ENCODE measurements at places on chromosomes 12 and 14.

GRCh38 chr12:123720141-123720814, 8.1 kb downstream of the ATP6V0A2 start:
- DNase-seq = no peak

GRCh38 chr12:51677284-51677968, 86.4 kb downstream of the SCN8A start:
- no peak for DNase-seq

DNA sequence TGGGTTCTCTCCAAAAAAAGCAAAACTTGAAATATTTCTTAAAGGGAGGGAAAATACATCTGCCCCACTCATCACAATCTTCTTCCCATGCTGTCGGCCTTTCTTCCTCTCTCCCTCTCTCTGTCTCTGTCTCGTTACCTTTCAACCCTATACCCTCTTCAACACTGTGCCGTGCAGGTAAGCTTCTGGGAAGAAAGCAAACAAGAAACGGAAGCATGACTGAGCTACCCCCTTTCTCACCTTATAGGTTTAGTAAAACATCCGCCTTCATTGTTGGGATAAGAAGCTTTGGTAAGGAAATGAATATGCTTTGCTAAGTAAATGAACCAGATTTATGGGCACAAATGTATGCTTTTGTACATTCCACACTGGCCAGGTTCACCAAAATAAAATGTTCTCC, 63.0 kb downstream of the TMEM30B start:
- no peak for DNase-seq

DNA sequence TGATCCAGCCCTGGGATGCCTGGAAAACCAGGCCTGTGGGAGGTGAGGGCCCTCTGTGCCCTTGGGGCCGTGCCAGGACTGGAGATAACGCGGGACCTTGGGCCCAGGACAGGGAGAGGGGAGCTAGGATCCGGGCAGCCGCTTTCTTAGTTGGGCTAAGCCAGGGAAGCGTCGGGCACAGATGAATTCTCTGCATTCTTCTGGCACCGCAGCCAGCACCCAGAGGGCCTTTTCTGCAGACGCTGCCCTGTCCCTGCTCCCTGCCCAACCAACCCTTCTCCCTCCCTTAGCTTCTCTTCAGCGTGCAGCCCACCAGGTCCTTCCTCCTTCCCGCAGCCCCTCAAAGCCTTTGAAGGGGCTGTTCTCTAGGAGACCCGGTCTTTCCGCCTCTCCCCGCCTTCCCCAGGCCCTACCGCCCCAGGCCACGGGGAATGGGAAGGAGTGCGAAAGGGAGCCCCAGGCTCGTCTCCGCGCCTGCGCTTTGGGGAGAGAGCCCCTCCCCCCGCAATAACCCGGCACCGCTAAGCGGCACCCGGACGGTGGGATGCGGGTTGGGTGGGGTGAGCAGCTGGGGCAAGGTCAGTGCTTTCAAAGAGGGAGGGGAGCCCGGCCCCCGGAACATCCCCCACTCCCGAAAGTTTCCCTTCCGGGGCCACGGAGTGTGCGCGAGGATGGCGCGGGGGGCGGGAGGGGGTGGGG, 663 bp downstream of the NCKAP5L start:
- DNase-seq = no peak

DNA sequence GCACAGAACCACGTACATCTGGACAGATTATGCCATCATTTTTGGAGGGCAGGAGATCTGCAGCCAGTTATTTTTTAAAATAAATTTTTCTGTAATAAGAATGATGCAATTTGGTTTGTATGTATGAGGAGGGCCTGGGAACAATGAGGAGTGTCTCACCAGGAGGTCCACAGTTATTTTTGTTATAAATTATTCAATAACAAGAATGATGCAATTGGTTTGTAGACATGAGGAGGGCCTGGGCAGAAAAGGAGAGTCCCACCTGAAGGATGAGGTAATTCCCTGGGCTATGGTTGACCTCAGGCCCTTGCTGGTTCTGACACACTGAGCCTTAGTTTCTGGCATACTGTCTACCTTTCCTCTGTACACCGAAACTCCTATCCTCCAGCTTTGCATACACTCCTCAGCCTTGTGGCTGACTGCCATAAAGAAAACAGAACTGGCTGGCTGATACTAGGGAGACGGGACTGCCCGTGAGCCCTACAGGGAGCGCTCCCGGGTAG, 9.0 kb upstream of the DCD start:
- no peak for DNase-seq

DNA sequence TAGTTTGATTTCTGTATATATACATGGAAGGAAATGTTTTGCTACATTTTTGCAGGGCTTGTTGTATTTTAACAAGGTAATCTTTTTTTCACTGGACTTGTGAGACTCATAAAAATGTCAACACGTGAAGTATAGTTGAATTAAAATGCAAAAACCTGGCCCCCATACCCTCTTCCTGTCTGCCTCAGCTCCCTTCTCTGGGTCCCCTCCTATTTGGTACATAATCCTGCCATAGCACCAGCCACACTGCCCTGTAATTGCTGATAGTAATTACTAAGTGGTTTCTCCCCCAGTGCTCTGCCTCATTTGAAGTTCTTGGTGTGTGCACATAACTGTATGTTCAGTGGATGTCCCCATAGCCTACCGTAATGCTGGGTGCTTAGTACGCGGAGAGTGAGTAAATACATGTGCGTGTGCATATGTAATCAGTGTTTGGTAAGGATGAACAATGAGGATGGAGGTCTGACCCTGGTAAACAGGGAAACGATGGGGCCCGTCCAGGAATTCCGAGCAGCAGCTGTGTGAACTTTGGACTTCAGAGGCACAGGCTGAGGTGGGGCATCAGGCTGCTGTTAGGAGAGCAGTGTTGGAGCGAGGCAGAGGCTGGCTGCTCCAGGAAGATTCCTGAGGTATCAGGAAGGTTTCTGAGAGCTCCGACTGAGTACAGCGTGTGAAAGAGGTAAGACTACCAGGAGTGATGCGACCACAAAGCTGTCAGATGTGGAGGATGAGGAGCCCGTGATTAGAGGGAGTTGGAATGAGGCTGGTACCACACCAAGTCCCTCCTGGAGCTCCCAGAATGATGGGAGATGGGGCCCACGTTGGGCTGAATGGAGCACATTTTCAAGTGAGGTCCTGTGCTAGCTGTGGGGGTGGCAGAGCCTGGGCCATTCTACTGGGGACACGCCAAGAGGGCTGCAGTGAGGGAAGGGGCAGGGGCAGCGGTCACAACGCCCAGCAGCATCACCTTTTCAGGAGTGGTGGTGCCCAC, 106.8 kb downstream of the PELI2 start:
- no peak for DNase-seq

DNA sequence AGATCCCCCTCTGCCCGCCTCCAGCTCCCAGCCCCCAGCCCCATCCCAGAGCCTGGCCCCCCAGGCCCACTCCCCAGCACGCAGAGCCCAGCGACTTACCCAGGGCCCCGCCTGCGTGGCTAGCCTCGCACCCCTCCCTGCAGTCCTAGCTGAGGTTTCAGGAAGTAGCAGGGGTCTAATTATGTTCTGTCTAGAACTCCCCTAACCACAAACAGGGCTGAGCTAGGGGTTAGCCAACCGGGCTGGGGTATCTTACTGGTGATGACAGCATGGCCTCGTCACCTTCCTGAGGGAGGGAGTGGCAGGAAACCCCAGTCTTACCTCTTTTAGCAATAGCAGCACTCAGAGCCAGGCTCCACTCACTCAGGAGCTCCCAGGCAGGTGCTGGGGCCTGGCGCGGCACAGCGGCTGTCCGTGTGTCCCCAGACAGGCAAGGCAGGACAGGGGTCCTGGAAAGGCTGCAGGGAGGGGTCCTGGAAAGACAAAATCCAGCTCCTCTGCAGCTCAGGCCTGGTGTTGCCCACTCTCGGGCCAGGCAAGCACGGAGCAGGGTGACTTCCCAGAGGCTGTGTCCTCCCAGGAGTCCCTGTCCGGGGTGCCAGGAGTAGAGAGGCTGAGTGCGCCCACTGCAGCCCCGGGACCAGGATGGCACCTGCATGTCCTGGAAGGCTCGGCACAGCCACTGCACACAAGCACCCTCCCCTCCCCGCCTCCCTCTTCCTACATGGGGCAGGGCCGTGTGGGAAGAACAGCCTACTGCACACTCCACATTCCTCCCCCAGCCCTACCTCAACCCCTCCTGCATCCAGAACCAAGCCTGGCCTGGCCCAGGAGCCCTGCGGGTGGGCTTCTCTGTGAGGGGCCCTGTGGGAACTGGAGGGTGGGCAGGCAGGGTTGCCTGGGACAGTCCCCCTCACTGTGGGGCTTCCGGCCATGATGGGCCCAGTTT, at the start of gene GPR132:
Gene GPR132, minus strand, starts transcription at position 151 of the 949 bp plus-strand sequence. CDS start 10,010 bp downstream, outside the sequence.
- DNase-seq = no peak

DNA sequence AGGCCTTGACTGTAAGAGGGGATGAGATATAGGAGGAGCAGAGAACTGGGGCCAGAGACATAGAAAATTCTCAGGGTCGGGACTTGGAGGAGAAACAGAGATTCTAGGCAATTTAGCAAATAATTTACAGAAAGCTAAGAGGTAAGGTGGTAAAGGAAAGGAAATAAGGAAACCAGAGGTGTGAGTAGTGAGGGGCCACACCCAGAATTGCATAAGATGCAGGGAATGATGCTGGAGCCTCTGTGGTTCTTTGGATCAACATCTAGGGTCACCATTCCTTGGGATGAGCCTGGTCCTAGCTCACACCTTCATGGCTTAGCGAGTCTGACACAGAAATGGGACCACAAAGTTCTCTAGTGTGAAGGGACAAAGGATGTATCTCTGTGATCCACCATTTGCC, 949 bp upstream of the SDR9C7 start:
- no peak for DNase-seq

- DNase-seq = no peak
These were observed 15.8 kb upstream of the HVCN1 start for GRCh38 chr12:110704750-110705149.

DNA sequence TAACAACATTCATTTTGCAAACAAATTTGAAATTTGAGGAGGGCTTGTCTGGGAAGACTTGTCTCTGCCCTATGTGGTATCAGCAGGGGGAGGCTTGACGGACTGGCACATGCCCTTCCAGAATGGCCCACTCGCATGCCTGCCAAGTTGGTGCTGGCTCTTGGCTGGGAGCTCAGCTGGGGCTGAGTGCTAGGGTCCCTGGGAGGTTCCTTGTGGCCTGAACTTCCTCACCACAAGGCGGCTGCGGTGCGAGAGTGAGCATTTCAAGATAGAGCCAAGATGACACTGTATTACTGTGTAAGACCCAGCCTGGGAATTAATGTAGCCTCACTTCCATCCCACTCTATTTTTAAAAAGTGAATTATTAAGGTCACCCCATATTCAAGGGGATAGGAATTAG, 271.6 kb upstream of the PLEKHG7 start:
- DNase-seq = no peak

GRCh38 chr14:101761881-101762529, 496 bp downstream of the PPP2R5C start:
- no peak for DNase-seq

DNA sequence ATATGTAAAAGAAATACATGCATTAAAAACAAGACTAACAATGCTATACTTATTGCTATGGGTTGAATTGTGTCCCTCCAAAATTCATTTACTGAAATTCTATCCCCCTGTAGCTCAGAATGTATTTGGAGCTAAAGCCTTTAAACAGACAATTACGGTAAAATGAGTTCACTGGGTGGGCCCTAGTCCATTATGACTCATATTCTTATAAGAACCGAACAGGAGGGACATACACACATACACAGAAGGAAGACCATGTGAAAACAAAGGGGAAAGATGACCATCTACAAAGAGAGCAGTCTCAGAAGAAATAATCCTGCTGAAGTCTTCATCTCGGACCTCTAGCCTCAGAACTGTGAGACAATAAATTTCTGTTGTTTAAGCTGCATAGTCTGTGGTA, 77.1 kb upstream of the ANKS1B start:
- DNase-seq = no peak

DNA sequence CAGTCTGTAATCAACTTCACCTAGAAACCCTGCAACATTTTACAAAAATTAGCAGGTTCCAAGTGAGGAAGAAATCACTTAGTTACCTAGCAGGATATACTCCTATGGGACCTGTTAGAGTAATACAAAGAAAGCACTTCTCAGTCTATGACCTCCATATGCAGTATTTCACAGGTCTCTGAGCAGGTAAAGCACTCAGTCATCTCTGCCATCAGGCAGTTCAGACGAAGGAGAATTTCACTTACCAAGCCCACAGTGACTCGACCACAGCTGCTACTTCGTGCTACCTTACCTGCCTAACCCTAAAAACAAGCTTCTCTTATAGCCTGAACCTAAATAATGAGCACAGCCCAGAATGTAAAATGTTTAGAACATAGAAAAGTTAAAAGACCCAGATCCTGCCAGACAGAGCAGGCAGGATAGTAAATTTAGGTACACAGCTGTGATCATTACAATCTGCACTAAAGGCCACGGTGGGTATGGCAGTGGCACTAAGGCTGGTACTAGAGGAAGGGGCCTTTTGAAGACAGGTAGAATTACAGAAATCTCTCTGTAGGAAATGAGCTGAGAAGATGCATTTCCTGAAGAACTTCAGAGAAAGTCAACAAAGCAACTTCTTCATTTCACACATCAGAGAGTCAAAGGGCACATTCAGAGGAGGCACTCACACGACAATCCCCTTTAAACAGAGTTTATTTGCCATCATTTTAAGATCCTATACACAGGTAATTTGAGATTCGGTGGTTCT, 35.7 kb downstream of the DCAF5 start:
- DNase-seq = no peak

- no peak for DNase-seq
These were observed 4.0 kb downstream of the MYH7 start for GRCh38 chr14:23431486-23431885.

- DNase-seq = no peak
These were observed 164.6 kb downstream of the GCH1 start for GRCh38 chr14:54738009-54738408.

GRCh38 chr14:79064214-79064613, 894.0 kb downstream of the NRXN3 start:
- no peak for DNase-seq

- no peak for DNase-seq
These were observed 30.7 kb upstream of the BCL7A start for GRCh38 chr12:121990692-121991603.

DNA sequence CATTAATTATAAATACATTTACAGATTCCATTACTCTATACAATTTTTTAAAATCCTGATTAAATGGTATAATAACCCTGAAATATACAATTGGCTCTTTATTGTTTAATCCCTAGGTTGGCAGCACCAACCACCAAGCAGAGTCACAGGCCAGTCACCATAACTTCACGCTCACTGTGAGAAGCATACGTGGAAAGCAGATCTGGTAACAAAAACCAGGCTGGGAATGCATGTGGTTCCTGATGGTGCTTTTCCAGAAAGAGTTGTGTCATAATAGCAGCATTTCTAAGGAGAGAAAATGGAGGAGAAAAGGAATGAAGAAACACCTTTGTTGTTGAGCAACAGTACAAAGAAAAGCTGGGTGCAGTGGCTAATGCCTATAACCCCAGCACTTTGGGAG, 66.1 kb downstream of the SIX6 start:
- DNase-seq = no peak

GRCh38 chr14:97393244-97393643, 596.1 kb downstream of the VRK1 start:
- DNase-seq = no peak

GRCh38 chr12:50924439-50925341, 27.7 kb upstream of the HIGD1C start:
- DNase-seq = peak; percentile 71

Measured in AG04450 (cell line).